HuH-7 (cell line): ENCODE measurements at places on chromosomes 11 and 22.

- DNase-seq, result peak; percentile 36
Observed at GRCh38 chr22:28231441-28231840, 312.4 kb upstream of the PITPNB start.

DNA sequence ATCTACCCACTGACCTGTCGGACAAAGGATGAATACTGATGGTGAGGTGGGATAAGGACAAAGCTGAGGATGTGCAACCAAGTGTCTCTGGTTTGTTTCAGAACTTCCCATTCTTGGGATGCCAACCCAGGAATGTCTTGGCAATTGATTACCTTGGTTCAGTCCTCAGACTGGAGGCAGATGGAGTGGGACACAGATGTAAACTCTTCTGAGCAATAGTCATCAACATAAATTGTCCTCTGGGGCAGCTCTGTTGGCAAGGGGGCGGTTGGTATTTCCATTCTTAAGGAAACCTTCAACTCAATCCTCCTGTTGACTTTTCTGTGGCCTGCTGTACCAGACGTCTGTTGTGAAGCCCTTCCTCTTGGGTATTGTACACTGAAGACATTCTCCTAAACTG is 6.8 kb downstream of the ABTB2 start:
- no peak for DNase-seq

DNA sequence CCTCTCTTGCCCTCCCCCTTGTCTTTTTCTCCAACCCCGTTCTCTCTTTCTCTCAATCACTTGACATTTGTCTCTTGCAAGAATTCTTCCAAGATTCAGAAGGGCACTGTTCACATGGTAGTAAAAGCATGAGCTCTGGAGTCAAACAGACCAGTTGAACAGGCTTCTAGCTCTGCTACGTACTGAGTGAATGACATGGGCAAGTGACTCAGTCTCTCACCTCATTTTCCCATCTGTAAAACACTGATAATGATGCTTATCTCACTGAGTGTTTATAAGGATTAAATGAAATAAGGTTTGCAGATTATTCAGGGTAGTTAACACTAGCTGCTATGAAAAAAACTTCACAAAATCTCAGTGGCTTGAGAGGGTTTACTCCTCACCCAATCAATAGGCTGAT is 5.9 kb upstream of the IL10RA start:
- DNase-seq, result no peak

GRCh38 chr22:31160328-31160978 is 471 bp downstream of the RNF185 start:
- DNase-seq, result no peak

DNA sequence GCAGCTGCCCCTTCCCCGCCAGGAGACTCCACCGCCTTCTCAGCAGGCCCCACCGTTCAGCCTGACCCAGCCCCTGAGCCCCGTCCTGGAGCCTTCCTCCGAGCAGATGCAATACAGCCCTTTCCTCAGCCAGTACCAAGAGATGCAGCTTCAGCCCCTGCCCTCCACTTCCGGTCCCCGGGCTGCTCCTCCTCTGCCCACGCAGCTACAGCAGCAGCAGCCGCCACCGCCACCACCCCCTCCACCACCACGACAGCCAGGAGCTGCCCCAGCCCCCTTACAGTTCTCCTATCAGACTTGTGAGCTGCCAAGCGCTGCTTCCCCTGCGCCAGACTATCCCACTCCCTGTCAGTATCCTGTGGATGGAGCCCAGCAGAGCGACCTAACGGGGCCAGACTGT is 42.6 kb downstream of the PPP2R1B start:
- DNase-seq, result no peak

- peak; percentile 43 for DNase-seq
Observed at GRCh38 chr11:111604392-111605009, 2.3 kb downstream of the SIK2 start.

- no peak for DNase-seq
Observed at GRCh38 chr11:111476366-111476765, 35.8 kb downstream of the BTG4 start.

- DNase-seq, result no peak
Observed at GRCh38 chr11:12968101-12968500, 41.0 kb upstream of the RASSF10 start.
